ENCODE measurements at places on chromosomes 6 and 20. TPM values are rescaled to one million over a fixed set of nuclear protein-coding genes. Genes with fewer than 3 reads are reported as not detected.

FOXS1 gene
- 0.39 TPM for total RNA-seq

OR12D3 gene
- not detected for total RNA-seq

CDC25B gene
- 31.4 TPM for total RNA-seq

RRAGD gene
- 0.76 TPM for total RNA-seq

FRK gene
- total RNA-seq: 0.13 TPM

F13A1 gene
- not detected for total RNA-seq

IP6K3 gene
- total RNA-seq: not detected

TCEA2 gene
- total RNA-seq: 27.0 TPM

TSPO2 gene
- total RNA-seq: not detected

- DNase-seq: peak; percentile 54
These were observed 161.0 kb downstream of the ASCC3 start for GRCh38 chr6:100719883-100720682.

GRCh38 chr6:39684790-39685488 lies 40.3 kb downstream of the KIF6 start:
- no peak for DNase-seq

DNA sequence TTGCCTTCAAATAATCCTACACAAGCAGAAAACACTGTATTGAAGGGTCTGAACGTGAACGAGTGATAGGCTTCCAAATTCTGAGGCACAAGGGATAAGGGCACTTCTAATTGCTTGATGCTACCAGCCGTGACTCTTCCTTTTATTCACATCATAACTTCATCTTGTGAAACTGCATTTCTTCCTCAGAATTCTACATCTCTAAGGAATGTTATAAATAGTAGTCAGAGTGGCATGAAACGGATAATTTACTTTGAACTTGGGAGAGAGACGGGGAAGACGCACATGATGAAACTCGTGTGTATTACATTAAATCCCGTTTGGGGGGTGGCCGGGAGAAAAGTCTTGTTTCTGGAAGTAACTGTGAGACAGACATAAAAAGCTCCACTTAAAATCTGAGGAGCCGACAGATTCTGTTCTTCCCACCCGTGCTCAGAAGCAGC lies 754 bp downstream of the HDDC2 start:
- no peak for DNase-seq

GRCh38 chr20:63664143-63664851 lies 6.2 kb downstream of the RTEL1 start:
- DNase-seq: no peak

DNA sequence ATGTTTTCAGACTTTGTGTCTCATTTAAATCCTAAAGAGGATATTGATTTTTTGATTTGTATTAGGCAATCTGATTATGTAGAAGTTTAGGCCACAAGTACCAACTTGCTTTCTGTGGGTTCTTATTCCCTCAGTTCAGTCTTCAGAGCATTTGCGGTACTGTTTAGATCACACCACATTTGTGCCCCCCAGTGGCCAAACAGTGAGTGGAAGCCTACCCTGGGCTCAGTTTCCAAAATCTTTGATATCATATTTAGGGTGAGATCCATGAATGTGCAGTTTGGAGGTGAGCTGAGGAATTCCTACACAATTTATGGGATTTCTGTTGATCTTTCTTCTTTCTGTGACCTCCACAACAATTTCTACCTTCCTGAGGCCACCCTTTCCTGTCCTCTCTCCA lies 92.3 kb upstream of the FUT9 start:
- no peak for DNase-seq

- DNase-seq: no peak
These were observed 42.3 kb downstream of the STK4 start for GRCh38 chr20:45008521-45009049.

DNA sequence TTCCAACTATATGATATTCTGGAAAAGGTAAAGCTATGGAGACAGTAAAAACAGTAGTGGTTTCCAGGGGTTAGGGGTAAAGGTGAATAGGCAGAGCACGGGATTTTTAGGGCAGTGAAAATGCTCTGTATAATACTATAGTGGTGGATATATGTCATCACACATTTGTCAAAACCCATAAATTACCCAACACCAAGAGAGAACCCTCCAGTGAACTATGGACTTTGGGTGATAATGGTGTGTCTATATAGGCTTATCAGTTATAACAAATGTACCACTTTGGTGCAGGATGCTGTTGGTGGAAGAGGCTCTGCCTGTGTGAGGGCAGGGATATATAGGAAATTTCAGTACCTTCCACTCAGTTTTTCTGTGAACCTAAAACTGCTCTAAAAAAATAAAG lies 149.9 kb downstream of the GPX5 start:
- DNase-seq: no peak

DNA sequence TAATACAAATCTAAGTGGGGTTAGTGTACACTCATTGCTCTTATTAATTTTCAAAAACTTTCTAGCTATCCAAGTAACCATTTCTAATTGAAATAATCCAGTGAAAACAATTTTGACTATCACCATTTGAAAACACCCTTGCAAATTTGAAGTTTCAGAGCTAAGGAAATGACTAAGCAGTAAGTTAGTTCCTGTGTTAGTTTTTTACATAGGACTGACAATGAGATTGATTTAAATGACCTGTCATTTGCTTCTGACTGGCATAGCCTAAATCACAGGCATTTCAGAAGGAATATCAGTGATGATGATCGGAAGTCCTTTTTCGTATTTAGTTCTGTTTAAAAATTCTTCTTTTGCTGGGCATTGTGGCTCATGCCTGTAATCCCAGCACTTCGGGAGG lies 27.0 kb downstream of the STK4 start:
- DNase-seq: peak; percentile 73

GRCh38 chr6:71727632-71728294 lies 158.6 kb upstream of the RIMS1 start:
- no peak for DNase-seq

DNA sequence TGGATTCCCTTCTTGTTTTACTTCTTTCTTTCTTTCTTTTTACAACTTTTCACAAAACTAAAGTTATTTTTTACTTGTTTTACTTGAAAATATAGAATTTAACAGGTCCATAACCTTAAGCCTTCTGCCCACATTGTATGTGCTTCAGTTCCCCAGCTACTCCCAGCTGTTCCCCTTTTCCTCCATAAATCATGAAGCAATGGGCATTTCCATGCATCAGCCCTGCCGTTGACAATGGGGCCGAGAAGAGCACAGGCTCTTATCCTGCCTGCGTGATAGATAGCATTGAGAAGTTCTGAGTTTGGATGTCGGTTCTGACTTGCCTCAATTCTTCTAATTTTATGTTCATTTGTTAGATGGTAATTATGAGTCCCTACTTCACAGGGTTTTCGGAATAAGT lies 583.8 kb downstream of the CDH26 start:
- no peak for DNase-seq

- DNase-seq: peak; percentile 52
These were observed 174.1 kb downstream of the BMP7 start for GRCh38 chr20:57092112-57092899.
